NCI-H2081 (cell line): ENCODE measurements at places on chromosomes 11 and 22.

GRCh38 chr11:64638018-64638665 is 47.1 kb downstream of the SLC22A12 start:
- DNase-seq = peak; percentile 36

- no peak for DNase-seq
Measured at GRCh38 chr11:119160151-119160550, 8.4 kb upstream of the NLRX1 start.

- no peak for DNase-seq
Measured at GRCh38 chr11:5204787-5205186, 4.3 kb upstream of the OR51V1 start.

GRCh38 chr11:10784232-10785145 is 24.2 kb downstream of the EIF4G2 start:
- peak; percentile 35 for DNase-seq

GRCh38 chr11:3808861-3809623 is 682 bp downstream of the PGAP2 start:
- DNase-seq = peak; percentile 21

DNA sequence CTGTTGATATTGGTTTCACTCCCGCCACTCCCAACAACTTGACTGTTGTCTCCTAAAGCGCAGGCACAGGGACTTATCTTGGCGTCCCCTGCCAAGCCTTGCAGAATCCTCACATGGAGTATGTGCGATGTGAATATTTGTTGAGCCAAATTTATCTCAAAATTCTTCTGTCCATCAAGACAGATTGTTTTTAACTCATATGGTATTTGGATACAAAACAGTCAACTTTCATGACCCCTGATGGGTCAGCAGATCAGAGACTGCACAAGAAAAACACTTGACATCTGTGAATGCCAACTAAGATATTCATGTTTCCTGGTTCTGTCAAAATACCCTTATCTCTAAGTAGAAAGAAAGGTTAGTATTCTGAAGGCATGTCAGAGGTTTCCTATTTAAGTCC is 221.7 kb upstream of the BLID start:
- DNase-seq = no peak

- DNase-seq = no peak
Measured at GRCh38 chr22:20763630-20764470, 10.1 kb upstream of the SERPIND1 start.

DNA sequence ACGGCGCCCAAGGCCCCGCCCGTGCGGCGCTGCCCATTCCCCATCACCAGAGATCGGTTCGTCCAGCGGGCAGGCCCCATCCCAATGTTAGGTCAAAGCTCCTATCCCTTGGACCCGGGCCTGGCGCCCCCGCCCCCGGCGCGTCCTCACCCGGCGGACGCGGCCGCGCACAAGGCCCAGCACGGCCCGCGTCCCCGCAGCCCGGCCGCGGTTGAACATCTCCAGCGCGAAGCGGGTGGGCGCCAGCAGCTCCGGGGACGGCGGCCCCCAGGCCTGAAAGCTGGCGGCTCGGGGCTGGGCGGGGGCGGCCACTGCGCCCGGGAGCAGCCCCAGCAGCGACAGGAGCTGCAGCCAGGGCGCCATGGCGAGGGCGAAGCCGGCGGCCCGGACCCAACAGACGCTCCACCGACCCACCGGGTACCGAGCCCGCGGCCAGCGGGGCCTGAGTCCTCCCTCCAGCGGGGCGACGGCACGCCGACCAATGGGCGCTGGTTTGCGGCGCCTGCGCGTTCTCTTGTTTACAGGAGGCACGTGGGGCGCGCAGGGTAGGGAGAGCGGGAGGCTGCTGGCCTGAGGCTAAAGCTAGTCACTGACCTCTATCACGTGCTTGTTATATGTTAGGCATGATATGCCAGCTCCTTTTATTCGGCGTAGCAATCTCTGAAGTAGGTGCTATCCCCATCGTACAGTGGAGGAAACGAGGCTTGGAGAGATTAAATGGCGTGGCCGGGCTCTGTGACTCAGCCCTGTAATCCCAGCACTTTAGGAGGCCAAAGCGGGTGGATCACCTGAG is at the start of gene CTSF:
Gene CTSF (minus strand): TSS at position 483 of the 793 bp plus-strand sequence. CDS start 120 bp downstream, at position 363.
- peak; percentile 55 for DNase-seq

GRCh38 chr11:100863080-100863581 is 176.0 kb downstream of the ARHGAP42 start:
- no peak for DNase-seq

- no peak for DNase-seq
Measured at GRCh38 chr22:37354670-37355069, 72.4 kb downstream of the CYTH4 start.

DNA sequence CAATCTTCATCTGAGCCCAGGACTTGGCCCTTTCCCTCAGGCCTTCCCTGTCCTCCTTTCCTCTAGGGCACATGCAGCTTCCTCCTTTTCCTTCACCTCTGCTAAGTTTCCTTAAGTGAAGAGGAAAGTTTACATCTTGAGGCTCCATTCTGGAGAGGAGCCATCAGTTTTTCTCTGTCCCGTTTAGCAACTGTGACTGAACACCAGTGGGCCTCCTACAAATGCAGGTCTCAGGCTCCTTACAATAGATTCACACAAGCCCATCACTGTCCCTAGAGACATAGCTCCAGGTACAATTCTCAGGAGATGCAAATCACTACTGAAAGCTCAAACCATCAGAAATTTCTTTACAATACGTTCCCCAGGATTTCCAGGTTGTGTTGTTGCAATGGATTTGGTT is 23.3 kb upstream of the LYVE1 start:
- no peak for DNase-seq

GRCh38 chr11:107821199-107821927 is 37.2 kb downstream of the SLC35F2 start:
- DNase-seq = no peak

DNA sequence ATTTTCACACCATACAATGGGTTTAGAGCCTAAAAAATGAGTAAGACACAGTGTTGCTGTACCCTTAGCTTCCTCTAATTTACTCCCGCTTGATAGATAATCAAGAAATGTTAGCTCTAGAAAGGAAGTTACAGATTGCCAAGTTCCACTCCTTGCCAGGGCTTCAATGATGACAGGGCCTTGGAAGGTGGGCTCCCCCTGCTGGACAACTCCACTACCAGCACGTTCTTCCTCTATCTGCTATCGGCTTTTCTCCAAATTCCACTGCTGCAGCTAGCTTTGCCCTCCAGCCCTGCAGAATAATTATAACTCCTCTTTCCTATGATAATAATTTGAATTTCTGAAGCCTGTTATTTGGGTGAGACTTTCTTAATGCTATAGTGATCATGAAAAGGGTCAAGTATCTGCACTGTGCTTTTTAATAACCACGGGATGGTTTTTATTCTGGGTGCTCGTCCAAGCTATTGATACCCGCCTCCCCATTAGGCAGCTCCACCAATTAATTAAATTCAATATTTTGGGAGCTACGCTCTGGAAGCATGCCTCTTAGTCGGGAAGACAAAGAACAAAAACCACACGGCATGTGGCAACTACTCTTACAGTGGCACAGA is 9.0 kb downstream of the SYN3 start:
- no peak for DNase-seq

DNA sequence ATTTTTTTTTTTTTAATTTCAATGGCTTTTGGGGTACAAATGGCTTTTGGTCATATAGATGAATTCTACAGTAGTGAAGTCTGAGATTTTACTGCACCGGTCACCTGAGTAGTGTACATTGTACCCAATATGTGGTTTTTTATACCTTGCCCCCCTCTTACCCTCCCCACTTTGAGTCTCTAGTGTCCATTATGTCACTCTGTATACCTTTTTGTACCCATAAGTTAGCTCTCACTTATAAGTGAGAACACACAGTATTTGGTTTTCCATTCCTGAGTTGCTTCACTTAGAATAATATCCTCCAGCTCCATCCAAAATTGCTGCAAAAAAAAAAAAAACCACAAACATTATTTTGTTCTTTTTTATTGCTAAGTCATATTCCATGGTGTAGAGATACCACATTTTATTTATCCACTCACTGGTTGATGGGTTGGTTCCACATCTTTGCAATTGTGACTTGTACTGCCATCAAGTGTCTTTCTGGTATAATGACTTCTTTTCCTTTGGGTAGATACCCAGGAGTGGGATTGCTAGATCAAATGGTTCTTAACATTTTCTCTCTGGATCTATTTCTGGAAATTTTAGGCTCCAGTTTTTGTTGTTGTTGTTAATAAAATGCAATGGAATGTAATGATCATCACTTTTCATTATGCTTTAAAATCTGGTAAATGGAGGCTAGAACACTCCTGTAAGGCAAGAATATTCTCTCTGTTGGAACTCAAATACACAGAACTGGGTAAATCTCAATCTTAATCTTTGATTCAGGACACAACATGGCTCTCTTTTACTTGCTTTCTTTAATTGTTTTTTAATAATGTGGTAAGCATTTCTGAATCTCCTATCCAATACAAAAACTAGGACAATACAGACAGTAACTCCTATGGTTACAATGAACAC is 10.3 kb downstream of the NEAT1 start:
- no peak for DNase-seq

- DNase-seq = no peak
Measured at GRCh38 chr11:29019960-29020683, 911.9 kb downstream of the METTL15 start.

- DNase-seq = no peak
Measured at GRCh38 chr22:40479887-40480538, 109.6 kb downstream of the SGSM3 start.

- DNase-seq = peak; percentile 33
Measured at GRCh38 chr11:72848846-72849466, 34.7 kb downstream of the ATG16L2 start.

GRCh38 chr11:123382555-123383074 is 47.5 kb upstream of the GRAMD1B start:
- no peak for DNase-seq

DNA sequence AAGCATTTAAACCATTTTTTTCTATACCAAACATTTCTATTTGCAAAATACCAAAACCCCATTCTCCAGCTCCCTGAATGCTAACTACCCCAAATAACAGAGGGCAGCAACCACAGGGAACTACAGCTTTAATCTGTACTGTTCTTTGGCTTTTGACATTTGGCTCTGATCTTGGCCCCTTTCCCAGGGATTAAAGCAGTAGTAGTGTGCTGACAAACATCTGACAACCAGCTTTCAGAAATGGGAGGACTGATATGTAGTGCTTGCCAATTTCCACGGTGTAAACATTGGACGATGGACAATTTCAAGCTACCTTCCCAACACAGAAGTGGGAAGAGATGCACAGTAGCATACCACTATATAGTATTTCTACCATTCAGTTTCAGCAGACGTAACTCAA is 88.4 kb upstream of the TEAD1 start:
- peak; percentile 30 for DNase-seq

- no peak for DNase-seq
Measured at GRCh38 chr22:44202261-44202789, 21.6 kb downstream of the PARVG start.

- no peak for DNase-seq
Measured at GRCh38 chr11:126658306-126659056, 303.0 kb downstream of the ST3GAL4 start.

DNA sequence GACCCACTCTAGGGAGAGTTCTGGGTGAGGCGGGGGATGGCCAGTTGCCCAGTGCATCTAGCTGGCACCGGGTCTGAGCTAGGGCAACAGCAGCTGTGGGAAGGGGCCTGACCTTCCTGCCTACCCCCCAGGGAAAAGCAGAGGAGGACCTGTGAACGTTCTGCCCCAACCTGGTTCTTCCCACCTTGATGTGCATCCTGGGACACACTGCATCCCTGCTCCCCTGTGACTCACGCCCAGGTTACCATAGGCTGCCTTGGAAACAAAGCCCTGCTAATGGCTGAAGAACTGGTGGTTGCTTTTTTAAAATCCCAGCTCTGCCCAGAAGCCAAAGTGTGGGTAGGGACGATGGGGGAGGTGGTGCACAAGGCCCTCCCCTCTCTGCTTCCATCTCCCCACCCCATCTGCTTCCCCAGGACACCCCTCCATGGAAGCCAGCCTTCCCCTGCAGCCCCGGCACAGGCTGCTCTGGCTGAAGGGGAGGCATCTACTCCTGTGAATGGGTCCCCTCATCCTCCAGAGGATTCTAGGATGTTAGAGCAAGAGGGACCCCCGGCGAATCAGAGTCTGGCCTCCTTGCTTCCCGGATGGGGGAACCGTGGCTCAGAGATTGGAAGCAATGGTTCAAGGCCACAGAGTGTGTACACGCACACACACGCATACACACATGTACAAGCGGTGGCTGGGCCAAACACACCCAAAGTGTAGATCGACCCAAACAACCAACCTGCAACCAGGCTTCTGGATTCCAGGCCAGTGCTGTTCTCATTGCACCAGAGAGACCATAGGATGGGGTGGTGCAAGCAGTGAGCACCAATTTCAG is 7.6 kb upstream of the C11orf96 start:
- no peak for DNase-seq

DNA sequence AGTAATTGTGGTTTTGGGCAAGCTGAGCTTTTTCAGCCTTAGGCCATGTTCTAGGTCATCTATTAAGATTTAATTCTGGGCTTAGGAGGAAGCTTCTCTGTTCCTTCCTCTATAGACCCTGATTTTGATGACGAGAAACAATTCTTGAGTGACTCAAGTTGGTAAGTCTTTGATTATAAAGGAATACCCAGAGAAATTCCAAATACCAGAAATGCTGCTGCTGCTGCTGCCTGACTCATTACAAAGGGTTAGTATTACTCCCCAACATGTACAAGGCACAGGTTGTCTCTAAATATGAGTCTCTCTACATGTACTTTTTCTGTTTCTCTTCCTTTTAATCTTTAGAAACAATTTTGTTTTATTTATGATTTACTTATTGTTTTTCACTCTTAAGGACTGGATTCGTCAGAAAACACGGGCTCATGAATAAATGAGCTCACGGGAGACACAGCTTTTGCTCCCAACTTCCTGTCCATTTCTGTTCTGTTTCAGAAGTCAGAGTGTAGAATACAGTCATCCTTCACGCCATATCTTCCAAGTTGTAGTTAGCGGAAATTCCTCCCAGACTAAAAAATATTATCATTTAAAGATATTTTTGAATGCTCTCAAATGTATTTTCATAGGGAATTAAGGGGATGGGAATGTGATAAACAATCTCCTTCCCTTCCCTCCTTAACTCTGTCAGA is 31.8 kb upstream of the RBMXL2 start:
- DNase-seq = no peak

- no peak for DNase-seq
Measured at GRCh38 chr22:23675502-23676415, 15.1 kb upstream of the RGL4 start.

- no peak for DNase-seq
Measured at GRCh38 chr11:110019675-110020074, 73.5 kb upstream of the ZC3H12C start.
